ENCODE measurements at places on chromosomes 13 and 19.

DNA sequence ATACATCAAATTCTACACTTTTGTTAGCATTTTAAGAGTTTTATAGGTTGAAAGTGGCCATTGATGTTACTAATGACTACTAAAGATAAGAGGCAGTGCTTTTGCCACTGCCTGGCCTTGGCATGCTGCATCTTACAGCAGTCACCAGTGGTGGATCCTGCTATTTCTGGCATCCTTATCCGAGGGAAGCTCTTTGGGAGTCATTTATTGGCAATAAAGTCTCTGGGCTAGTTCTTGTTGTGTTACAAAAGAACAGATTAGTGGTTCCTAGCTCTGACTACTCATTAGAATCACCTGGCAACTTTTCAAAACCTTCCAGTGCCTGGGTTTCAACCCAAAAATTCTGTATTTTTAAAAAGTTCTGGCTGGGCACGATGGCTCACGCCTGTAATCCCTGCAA, 94.5 kb downstream of the ZMYM2 start:
- no peak for DNase-seq

DNA sequence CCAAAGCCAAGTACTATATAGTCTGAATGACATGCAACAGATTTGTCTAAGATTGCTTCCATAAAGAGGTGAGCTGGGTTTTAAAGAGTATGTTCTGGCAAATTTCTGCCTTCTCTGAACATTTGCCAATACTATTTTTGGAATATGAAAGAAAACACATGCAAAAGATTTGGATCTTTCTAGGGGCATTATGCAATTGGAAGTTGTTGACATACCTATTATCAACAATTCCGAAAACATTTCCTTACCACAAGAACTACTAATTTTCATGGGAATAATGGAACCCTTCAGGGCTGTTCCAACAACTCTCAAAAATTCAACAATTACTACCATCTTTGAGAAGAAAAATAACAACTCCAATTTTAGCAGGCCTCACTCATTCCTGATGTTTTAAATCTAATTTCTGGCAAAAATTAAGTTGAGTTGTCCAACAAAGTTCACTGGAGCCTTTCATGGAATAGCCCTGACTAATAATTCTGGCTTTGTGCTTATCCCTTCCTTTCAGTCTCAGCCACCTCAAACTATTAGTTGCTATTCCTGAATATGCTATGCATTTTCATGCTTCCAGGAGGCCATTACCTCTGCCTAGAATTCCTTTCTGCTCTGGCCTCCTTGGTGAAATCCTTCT, 250.0 kb downstream of the RGCC start:
- DNase-seq, result no peak

GRCh38 chr19:1811942-1812425, at the start of gene ATP8B3:
Gene ATP8B3, minus strand, starts transcription at chr19:1812276. Its CDS starts 540 bp downstream, at chr19:1811736.
- DNase-seq, result no peak

DNA sequence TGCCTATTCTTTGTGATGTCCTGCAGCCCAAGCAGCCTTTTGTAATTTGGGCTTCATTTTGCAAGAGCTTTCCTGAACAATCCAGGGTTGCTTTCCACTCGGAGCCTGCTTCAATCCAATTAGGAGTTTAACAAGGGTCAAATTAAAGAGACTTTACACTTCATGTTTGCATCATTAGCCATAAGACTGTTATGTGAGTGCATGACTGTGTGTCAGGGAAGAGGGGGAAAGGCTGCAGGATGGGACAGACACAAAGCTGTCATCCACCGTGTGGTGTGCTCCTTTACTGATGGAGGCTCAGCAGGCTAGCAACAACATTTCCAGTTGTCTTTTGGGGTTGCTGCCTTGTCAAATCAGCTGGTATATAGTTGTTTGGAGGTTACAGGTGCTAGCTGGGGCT, 23.7 kb upstream of the MAB21L1 start:
- DNase-seq, result no peak

GRCh38 chr13:47258384-47258783, 361.5 kb upstream of the HTR2A start:
- DNase-seq, result no peak

DNA sequence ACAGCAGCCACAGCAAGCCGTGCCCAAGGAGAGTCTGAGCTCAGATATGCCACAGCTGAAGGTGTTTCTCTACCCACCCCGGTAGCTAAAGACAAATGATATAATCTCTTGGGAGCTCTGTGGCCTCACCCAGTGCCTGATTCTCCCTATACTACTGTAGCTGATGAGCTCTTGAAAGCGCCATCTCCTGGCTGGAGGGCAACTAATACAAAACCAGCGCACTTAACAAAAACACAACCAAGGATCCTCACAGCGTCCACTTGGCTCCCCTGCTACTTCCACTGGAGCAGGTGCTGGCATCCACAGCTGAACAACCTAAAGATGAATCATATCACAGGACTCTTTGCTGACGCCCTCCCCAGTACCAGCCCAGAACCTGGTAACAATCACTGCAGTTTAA, 1212.0 kb downstream of the PCDH17 start:
- no peak for DNase-seq

DNA sequence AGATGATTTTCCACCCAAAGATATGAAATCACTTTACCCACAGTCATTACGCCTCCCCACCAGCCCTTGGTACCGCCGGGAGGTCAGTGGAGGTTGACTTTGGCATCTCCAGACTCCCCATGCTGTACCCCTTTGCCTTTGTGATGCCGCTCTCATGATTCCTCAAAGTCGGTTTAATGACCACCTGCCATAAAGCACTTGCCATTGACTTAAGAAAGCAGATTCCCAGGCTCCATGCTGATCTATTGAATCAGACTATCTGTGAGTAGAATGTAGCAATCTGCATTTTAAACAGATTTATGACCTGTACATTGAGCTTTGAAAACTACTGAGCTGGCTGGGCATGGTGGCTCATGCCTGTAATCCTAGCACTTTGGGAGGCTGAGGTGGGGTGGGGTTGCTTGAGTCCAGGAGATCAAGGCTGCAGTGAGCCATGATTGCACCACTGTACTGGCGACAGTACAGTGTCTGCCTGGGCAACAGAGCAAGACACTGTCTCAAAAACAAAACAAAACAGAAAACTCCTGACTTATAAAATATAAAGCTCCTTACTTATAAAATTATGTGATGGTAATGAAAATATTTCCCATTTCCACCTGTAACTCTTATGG, 235.2 kb downstream of the KLF5 start:
- DNase-seq, result no peak

DNA sequence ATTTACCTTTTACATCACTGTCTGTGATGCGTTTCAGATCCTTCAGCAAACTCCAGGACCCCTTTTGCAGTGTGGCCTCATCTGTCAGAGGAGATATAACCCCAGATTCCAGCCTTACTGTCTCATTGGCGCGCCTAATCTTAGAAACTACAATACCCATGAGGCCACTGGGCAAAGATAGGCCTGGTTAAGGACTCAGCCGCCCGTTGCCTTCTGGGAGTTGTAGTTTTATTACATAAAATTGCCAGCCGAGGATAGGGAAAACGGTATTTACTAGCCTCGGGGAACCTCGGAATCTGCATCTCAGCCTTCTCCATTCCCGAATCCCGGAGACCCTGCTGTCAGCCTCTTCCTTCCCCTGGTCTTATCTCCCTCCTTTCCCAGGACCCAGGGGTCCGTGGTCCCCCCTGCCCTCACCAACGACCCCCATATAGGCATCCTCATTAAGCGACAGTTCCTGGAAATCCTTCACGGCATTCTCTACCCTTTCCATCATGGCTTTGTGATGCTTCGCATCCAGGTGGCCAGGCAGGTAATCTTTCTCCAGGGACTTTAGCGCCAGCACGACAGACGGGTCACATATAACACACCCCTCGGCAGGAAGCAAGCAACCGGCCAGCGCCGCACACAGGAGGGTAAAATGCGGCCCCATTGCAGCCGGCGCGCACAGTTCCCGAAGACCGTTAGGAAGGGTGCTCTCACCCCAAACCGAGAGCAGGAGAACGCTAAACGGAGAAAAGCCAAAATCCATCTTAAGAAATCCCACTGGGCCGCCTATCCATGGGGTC, 1.3 kb downstream of the IZUMO1 start:
- DNase-seq, result peak; percentile 10

DNA sequence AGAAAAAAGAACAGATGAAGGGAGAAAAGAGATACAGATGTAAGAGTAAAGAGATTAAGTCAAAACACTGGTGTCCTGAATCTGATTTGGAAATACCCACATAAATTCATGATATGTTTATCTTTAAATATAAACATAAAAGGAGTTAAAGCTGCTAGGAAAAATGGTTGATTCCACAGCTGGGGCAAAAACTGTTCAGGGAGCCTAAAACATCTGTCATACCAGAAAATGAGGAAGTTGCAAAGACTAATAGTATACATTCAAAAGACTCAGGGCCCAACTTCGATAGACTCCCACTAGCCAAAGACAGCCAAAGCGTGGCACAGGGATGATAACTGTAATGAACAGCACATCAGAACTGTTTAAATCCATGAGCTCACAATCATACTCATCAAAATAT, 62.0 kb downstream of the ABCC4 start:
- no peak for DNase-seq
